ENCODE measurements at places on chromosomes 4 and X. TPM values are rescaled to one million over a fixed set of nuclear protein-coding genes. Genes with fewer than 3 reads are reported as not detected.

- no peak for DNase-seq
Observed at GRCh38 chrX:23435108-23435507, 100.5 kb downstream of the PTCHD1 start.

DNA sequence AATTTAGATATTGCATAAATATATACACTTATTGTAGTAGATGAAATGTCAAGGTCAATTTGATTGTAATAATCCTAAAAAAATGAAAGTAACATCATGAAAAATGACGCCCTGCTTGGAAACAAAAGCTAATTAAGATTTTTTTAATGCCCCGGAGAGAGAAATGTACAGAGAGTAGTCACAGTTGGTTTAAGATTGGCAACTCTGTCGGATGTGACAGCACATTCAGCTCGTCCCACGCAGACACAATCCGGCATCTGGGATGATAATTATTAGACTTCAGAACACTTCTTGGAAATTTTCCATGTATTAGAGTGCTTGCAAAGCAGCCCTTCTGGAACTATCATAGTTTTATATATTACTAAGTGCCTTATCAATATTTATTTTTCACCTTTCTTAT, 478.0 kb downstream of the PDHA2 start:
- peak; percentile 10 for DNase-seq

DCX gene
- 18.8 TPM for polyA plus RNA-seq

TRIM61 gene
- polyA plus RNA-seq = 3.1 TPM

GRCh38 chrX:152733261-152733975, at the start of the genes CSAG1 and MAGEA12:
Gene CSAG1, minus strand, starts transcription at chrX:152733721. Its CDS starts 1,261 bp downstream, at chrX:152732460.
Gene MAGEA12, plus strand, starts transcription at chrX:152733757. Its CDS starts 2,405 bp downstream, at chrX:152736162.
- no peak for DNase-seq

DNA sequence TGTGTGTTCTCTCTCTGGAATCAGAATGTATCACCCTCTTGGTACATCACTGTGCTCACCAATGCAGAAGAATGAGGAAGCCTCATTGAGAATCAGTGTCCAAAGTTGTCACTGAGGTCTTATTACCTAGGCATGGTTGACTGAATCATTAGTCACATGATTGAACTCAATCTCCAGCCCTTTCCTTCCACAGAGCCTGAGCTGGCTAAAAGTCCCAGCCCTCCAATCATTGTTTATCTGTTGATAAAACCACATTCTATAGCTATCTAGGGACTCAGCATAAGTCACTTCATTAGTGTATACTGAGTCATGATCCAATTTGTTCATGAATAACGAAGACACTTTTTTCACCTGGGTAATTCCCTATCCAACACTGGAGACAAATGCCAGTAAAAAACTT, 396.8 kb downstream of the TRAM1L1 start:
- DNase-seq = no peak

DNA sequence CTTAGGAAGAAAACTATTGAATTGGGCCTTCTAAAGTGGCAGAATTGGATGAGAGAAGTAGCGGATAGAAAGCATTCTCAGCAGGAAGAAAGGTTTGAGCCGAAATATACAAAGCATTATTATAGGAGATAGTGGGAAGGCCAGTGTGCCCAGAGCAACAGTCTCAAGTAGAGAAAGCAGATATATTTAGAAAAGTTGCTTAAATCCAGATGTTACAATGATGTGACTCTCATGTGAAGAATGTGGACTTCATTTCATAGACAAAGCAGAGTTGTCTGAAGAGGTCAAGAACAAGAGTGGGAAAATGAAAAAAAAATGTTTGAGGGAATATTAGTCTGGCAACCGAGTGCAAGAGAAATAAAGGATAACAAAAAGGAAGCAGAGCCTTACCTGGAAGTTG, 66.9 kb downstream of the SYNPO2 start:
- DNase-seq = no peak

GRCh38 chr4:85929961-85930665, 429.7 kb downstream of the MAPK10 start:
- DNase-seq = no peak

- DNase-seq = no peak
Observed at GRCh38 chr4:20529691-20530090, 170.6 kb upstream of the PACRGL start.

DNA sequence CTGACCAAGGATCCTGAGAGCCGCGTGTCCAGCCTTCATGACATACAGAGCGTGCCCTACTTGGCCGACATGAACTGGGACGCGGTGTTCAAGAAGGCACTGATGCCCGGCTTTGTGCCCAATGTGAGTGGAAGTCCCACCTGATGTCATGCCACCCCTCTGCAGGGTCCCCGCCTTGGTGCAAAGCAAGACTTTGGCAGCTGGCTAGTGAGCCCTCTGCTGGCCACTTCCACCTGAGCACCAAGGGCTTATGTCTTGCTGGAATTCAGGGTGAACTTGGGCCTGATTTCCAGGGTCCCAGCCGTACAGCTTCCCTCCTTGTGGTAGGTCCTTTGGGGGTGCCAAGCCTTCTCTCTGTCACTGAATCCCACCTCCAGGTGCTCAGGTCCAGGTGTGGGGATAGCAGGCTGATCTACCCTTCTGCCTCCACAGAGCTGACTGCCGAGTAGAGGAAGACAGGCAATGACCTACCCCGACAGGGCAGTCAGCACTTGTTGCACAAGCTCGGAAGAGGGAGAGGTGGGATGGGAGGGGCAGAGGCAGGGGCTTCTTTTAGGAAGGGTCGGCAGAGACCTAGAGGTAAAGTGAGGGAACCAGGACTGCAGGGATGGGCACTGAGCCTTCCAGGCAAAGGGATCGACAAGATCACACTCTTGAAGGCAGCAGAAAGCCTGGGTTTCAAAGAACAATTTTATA, 248.1 kb downstream of the EVC2 start:
- DNase-seq = no peak

TMSB15C gene
- polyA plus RNA-seq = 5.0 TPM

DNA sequence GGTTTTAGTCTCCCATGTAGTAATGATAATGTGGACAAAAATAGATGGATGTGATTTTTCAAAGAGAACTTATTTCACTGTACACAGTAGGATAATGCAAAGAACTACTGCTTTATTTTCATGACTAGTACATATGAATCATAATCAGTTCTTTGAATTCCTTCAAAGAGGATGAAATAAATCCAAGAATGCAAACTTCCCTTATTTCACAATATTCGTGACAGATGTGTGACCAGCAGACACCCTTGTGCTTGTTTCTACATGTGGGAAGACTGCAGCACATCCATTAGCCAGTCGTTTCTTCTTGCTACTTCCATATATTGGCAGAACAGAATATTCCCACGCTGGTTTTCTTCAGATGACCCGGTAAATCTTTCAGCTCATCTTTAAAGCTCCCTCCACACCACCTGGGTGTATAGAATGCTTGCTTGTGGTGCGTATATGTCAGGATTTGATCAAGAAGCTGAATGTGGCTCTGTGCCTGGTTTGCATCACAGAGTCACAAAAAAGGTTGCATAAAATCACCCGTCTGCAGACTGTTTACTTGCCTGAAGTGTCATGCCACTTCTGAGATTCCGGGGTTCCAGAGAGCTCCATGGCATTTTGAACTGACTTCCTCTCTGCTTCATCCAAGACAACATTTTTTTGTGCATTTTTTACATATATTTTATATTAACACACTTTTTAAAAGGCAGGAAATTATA, 47.7 kb upstream of the FAT4 start:
- DNase-seq = no peak

P2RY10 gene
- 0.54 TPM for polyA plus RNA-seq

BEND2 gene
- polyA plus RNA-seq = not detected

- peak; percentile 15 for DNase-seq
Observed at GRCh38 chrX:20066968-20067708, 49.6 kb downstream of the MAP7D2 start.

ELF2 gene
- polyA plus RNA-seq = 46.4 TPM

- DNase-seq = no peak
Observed at GRCh38 chr4:153570228-153570973, 104.2 kb downstream of the TMEM131L start.

ATRX gene
- polyA plus RNA-seq = 44.7 TPM

DNA sequence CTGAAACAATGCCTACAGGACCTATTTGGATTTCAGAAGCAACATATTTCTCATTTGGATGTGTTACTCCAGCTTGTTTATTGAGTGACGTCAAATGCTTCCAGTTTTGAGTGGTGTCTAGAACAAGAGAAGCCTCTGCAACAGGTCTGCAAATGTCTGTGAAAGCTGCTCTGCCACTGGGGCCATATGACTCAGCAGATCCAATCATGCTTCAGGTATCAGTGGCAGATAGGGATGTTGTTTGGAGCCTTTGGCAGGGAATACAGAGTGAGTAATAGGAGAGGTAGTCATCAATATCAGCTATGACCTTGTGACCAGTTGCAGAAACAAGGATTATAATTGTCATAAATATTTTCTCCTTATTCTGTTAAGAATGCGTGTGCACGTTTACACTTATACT, 141.1 kb upstream of the ZXDA start:
- no peak for DNase-seq

- DNase-seq = peak; percentile 56
Observed at GRCh38 chrX:132292793-132293192, 73.5 kb upstream of the RAP2C start.

DNA sequence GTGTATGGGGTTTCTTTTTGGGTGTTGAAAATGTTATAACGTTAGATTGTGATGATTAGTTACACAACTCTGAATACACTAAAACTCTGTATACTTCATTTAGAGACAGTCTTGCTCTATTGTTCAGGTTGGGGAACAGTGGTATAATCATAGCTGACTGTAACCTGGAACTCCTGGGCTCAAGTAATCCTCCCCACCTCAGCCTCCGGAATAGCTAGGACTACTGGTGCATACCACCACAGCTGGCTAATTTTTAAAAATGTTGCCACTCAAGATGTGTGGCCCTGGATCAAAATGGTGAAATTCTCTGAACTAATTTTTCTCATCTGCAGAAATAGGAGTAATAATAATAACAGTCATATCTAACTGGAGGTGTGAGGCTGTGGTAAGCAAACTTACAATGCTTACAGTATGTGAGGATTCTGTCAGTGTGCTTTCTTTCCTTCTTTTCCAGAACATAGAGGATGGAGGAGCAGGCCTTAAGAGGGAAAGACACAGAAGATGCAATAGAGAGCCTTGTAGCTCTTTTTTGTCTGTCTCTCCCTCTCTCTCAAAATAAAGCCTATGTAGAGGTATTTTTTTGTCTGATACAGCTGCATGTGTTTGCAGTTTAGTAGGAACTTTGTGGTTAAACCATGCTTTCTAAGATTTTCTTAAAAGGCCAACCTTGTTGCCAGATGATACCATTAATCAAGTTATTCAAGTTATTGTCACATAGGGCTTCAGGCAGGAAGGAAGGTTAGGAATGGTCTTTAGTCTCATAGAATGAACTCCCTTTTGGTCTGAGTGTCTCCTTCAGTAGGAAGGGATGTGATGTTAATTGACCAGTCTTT, 7.5 kb downstream of the ADD1 start:
- DNase-seq = no peak

YIPF6 gene
- polyA plus RNA-seq = 25.9 TPM

GRCh38 chr4:165060938-165061337, 7.3 kb downstream of the TRIM75 start:
- no peak for DNase-seq

GRCh38 chrX:24203072-24203808, 53.7 kb downstream of the ZFX start:
- DNase-seq = no peak

SAGE1 gene
- not detected for polyA plus RNA-seq

CITED1 gene
- 13.1 TPM for polyA plus RNA-seq

DNA sequence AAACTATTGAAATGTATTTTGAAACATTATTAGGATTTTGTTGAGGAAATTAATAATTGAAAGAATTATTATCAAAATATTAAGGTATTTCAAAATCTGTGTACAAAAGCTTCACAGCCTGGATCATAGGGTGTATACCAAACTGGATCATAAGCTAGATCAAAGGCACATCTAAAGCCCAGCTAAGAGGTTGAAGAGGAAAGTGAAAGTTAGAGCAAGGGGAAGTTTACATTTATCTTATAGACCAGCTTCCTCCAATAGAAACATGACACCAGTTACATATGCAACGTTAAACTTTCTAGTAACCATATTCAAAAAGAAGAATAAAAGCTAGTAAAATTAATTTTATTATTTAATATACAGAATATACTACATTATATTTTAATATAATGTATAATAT, 227.2 kb upstream of the BMP3 start:
- no peak for DNase-seq

DNA sequence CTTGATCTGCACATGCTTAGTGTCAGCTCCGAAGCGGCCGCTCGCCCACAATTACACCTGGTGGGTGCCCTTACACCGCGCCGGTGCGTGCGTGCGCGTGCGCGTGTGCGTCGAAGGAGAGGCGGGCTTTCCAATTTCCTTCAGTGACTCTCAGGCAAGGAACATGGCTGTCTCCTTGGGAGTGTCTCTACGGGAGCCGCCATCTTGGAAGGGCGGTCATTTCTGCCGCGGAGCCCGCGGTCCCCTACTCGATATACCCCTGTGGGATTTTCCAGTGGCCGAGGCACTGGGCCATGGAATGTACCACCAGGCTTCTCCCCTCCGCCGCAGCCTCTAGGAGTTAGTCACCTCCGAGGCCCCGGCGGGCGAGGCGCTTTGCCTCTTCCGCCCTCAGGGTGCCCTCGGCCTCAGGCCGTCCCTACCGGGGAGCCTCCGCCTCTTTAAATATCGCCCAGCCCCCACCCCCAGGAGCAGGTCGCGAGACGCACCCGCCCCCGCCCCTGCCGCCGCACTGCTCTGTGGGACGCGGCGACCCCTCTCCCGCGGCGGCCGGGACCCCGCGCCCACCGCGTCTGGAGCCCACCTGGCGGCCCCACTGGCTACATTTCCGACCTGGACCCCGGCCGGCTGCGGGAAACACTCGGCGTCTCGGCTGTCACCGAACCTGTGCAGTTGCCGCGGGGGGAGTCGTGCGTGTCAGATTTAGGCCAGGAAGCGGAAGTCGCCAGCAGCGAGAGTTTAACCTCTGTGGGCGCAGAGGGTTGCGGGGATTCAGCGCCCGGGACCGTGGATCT, at the start of gene ZNF41:
Gene ZNF41 (minus strand): TSS at position 711 of the 794 bp plus-strand sequence. CDS start 15,741 bp downstream, outside the sequence.
- peak; percentile 76 for DNase-seq

GRCh38 chr4:86089781-86090323, 270.0 kb downstream of the MAPK10 start:
- DNase-seq = no peak

GRCh38 chrX:20829665-20830491, 544.3 kb upstream of the CNKSR2 start:
- DNase-seq = no peak

- DNase-seq = no peak
Observed at GRCh38 chr4:40283413-40283812, 51.7 kb upstream of the CHRNA9 start.

GDPD2 gene
- polyA plus RNA-seq = 0.35 TPM

- DNase-seq = peak; percentile 18
Observed at GRCh38 chr4:11038926-11039325, 354.4 kb upstream of the CLNK start.

GRCh38 chr4:15132739-15133138, 130.5 kb downstream of the CPEB2 start:
- DNase-seq = no peak

DNA sequence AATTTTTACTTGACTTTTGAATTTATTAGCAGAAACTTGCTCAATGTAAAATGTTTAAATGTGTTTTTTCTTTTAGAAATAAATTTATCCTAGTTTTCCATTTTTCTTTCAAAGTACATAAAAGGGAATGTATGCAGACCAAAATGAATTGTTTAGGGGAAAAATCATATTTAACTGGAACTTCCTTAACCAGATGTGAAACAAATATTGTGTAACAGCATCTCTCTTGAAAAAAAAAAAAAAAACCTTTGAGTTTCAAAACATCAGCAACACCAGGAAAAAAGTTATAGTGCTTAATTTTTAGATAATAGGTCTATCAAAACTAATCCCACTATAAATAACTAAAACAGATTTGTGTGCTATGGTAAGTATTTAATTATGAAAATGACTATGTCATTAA, 14.5 kb upstream of the CCNA2 start:
- DNase-seq = no peak

TMSB15A gene
- polyA plus RNA-seq = 9.6 TPM

- no peak for DNase-seq
Observed at GRCh38 chrX:146615628-146616348, 193.8 kb upstream of the CXorf51B start.

FAAH2 gene
- polyA plus RNA-seq = 0.74 TPM

KLF8 gene
- polyA plus RNA-seq = 6.5 TPM
